ENCODE measurements at places on chromosomes 3 and 15.

- H3K27ac ChIP-seq = no peak overlapping the region
- no peaks in the 10 kb centered on the region for H3K4me1 ChIP-seq
- H3K4me3 ChIP-seq = no peak overlapping the region
- DNase-seq = no peak
- H3K27me3 ChIP-seq = no peaks in the 10 kb centered on the region
These were observed 680.3 kb downstream of the AGBL1 start for GRCh38 chr15:86759800-86760523.

- H3K27ac ChIP-seq = no peak overlapping the region
- DNase-seq = no peak
- H3K4me3 ChIP-seq = no peak overlapping the region
- H3K27me3 ChIP-seq = no peaks in the 10 kb centered on the region
- no peaks in the 10 kb centered on the region for H3K4me1 ChIP-seq
- H3K36me3 ChIP-seq = no peaks in the 10 kb centered on the region
These were observed 367.9 kb downstream of the ZIC4 start for GRCh38 chr3:147038481-147038880.

GRCh38 chr15:28900892-28901586 lies 15.3 kb downstream of the APBA2 start:
- no peaks in the 10 kb centered on the region for H3K4me1 ChIP-seq
- peaks cover 8% of the 10 kb centered on the region for H3K27me3 ChIP-seq
- no peak overlapping the region for H3K27ac ChIP-seq
- H3K4me3 ChIP-seq = no peak overlapping the region

- peaks cover 10% of the 10 kb centered on the region for H3K4me1 ChIP-seq
- H3K36me3 ChIP-seq = no peaks in the 10 kb centered on the region
- H3K4me3 ChIP-seq = no peak overlapping the region
These were observed 109.8 kb downstream of the IL12A start for GRCh38 chr3:160098261-160098908.

DNA sequence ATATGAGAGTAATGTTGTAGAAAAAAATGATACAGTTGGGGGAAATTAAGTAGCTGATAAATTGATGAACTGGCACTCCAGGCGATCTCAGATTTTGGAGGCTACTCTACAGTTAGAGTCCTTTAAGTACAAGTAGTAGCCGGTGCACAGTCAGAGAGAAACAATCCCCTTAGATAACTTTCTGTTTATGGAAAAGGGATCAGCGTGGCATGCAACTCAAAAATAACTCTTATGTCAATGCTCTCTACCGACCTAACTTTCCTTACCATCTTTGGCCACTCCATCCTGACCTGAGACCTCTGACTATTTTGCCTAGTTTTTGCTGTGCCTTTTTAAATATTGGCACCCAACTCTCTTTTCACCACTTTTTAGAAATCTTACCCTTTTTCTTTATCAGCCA lies 299.6 kb downstream of the UNC13C start:
- no peak for DNase-seq
- H3K36me3 ChIP-seq = no peaks in the 10 kb centered on the region
- H3K4me1 ChIP-seq = no peaks in the 10 kb centered on the region
- H3K4me3 ChIP-seq = no peak overlapping the region
- H3K27ac ChIP-seq = no peak overlapping the region

Data from memory B cell (primary cell).